ENCODE measurements at places on chromosomes 2 and 18.

DNA sequence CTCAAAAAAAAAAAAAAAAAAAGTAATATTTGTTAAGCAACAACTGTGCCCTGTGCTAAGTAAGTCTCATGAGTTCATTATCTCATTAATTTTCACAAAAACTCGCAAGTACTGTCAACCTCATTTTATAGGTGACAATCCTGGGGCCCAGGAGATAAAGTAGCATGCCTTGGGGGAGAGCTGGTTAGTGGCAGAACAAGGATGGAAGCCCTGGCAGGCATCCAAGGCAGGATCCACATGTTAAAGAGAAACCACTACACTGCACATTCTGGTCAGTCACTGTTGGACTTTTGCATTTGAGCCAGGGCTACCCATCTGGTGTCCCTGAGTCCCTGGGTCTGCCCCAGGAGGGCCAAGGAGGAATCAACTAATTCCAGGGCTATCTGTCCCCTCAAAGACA, 54.6 kb downstream of the ZFP36L2 start:
- DNase-seq = no peak

DNA sequence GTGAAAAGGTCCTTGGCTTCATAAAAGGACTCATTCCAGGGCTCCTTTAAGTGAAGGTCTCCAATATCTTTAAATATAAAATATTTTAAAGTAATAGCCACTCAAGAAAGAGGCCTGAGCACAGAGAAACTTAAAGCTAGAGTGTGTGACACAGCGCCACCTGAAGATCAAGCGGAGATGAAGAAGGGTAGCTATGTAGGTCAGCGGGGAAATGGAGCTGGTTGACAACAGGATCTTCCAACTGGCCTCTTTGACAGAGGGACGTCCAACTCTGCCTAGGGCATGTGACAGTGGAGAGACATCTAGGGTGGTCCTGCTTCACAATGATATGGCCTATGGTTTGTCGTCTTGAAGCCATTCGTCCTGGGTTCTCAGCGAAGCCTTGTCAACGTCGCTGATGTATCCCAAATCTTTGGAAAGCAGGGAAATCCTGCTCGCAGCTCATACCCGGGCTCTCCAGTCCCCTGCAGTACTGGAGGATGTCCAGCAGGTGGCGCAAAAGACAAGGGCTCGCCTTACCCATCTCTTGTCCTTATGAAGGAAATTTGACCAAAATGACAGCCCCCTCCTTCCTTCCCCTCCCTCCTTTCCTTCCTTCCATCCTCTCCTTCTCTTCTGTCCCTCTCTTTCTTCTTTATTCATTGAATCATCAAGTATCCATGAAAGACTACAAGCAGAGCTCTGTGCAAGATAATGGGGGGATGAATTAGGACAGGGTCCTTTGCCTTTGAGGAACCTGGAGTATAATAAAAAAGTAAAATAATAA, 59.6 kb downstream of the LONRF2 start:
- peak; percentile 83 for DNase-seq

DNA sequence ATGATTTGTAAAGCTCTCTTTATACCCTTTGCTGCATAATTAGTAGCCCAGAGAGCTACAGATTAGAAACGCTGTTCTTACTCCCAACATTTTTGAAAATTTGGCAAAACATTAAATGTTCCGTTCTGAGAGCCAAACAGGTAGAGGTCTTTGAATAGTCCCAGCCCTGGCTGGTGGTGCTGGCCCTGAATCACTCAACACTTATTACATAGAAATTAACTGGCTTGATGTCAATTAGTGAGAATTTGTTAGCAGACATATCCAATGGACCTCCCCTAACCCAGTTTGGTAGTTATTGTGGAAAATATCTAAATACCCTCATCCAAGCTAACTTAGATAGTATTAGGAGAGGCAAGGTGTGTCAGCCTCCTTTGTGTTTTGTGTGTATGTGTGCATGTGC, 440.7 kb downstream of the MTX2 start:
- DNase-seq = no peak

DNA sequence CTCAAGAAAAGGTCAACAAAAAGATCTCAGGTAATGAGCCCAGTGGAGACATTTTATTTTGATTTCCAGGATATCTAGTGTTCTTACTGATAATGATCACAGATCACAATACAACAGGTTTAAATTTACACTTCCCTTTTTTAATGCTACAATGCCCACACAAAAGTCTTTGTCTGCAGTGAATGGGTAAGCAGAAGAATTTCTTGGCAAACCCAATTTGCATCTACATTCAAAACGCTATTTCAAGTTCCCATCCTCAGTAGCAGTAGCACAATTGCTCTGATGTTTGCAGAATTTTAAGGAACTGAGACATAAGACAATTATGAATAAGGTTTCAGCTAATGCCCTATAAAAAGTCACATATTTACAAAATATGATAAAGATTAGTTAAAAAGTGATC, 929.4 kb upstream of the PIK3C3 start:
- DNase-seq = no peak

DNA sequence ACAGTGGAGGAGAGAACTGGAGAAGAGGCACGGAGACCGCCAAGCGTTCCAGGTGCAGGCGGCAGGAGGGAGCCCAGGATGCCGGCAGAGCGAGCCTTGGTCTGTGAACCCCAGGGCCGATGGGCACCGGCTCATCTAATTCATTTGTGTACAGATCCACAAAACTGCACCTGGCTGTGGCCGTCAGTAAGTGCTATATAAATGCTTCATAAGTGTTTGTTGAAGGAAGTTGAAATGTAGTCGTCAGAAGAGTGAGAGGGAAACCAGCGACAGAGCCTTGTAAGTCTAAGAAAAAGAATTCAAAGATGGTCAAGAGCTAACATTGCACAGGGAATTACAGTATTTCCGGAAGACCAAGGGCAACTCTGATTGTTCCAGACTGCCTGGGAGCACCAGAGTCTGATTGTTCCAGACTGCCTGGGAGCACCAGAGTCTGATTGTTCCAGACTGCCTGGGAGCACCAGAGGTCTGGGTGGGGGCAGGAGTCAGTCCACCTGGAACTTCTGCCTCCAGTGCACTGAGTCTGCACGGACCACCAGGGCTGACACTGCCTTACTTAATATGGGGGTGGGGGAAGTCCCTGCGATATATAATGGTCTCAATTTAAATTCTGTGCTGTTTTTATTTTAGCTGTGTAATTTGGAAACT, 112.3 kb downstream of the BCL2 start:
- no peak for DNase-seq

DNA sequence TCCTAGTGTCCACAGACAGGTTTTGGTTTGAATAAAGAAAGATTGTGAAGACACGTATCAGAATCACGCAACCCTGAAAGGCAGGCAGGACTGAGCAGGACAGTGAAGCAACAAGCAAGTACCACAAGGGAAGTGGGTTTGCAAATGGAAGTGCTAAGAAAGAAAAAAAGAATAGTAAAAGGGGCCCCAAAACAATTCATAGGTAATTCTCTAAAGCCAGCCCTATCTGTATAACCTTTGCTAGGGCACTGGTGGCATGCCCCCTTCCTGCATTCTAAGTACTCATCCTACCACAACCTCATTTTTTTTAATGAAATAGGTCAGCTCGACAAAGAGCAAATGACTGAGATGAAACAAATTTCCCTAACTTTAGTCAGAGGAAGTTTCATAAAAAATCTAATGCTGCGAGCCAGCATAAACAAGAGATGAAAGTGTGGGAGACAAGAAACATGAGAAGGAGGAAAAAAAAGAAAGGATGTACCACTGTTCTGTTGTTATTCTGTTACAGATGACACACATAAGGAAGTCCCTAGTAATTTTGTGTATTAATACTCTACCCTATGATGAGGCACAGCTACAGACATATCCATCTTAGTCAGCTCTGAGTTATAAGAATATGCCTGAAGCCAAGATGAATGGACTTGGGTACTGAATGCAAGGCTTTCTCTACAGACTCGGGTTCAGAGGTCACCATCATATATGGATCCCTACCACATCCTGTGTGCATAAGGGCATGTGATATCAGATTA, 32.2 kb downstream of the IKZF2 start:
- no peak for DNase-seq

GRCh38 chr18:10011061-10011460, 97.2 kb downstream of the VAPA start:
- no peak for DNase-seq

DNA sequence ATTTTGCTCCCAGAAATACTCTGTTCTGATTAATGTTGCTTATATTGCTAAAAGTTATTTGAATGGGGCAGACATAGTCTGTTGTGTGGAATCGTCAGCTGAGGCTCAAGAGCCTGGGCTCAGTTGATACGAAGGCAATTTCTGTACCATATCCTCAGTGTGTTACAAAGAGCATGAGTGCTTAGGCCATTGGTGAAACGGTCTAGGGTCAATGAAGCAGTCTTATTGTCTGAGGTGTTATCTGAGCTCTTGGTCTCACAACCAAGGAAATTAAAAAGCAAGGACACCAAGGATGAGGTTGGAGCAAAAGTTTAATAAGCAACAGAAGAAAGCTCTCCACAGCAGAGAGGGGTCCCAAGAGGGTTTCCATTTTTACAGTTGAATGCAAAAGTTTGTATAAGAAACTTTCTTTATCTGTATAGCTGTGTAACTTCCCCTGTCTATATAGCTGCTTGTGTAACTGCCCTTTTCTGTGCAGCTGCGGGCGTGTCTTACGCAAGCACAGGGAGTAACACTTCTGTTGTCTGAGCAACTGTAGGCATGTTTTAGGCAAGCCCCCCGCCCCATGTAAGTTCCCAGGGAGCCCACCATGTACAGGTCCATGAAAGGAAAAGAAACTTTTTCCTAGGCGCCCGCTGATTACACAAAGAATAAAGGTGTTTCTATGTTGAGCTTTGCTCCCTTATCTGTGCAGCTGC, 40.6 kb upstream of the DSC1 start:
- no peak for DNase-seq

GRCh38 chr2:234258562-234259141, 208.2 kb downstream of the SPP2 start:
- DNase-seq = no peak

DNA sequence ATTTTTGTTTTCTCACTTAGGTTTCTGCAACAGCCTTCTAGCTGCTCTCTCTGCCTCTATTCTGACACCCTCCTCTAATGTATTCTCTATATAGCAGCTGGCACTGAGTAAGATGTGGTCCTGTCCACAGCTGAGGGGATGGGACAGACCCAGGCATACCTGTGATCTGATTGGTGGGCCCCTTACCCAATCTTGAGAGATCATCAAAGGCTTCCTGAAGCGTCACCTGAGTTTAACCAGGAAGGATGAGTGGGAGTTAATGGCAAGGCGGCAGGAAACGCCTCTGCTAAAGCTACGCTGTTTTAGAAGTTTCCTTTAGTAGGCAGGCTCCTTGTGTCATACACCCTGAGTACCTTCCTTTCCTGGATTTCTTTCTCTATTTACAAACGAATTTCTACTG, 5.7 kb upstream of the TET3 start:
- no peak for DNase-seq

GRCh38 chr2:99198103-99198841, 17.3 kb downstream of the MRPL30 start:
- no peak for DNase-seq

- DNase-seq = no peak
These were observed 26.2 kb downstream of the PCBP1 start for GRCh38 chr2:70113359-70114070.

DNA sequence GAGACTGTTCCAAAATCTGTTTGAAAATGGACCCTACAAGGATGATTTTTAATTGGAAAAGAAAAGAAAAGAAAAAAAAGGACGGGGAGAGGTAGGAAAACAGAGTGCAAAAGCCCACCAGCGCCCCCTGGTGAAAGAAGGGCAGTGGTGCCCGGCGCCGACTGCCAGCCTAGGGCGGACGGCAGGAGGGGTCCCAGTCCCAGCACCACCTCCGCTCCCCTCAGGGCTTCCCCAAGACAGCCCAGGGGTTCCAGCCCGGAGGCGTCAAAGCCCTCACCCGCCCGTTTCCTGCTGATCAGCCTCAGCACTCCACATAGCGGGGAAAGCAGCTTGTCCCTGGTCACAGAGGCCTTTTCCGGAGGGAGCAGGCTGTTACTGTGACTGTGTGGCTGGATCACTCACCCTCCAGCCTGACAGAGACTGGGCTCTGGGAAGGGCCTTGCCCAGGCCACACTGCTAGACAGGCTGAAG, 213.9 kb downstream of the TFCP2L1 start:
- peak; percentile 80 for DNase-seq

DNA sequence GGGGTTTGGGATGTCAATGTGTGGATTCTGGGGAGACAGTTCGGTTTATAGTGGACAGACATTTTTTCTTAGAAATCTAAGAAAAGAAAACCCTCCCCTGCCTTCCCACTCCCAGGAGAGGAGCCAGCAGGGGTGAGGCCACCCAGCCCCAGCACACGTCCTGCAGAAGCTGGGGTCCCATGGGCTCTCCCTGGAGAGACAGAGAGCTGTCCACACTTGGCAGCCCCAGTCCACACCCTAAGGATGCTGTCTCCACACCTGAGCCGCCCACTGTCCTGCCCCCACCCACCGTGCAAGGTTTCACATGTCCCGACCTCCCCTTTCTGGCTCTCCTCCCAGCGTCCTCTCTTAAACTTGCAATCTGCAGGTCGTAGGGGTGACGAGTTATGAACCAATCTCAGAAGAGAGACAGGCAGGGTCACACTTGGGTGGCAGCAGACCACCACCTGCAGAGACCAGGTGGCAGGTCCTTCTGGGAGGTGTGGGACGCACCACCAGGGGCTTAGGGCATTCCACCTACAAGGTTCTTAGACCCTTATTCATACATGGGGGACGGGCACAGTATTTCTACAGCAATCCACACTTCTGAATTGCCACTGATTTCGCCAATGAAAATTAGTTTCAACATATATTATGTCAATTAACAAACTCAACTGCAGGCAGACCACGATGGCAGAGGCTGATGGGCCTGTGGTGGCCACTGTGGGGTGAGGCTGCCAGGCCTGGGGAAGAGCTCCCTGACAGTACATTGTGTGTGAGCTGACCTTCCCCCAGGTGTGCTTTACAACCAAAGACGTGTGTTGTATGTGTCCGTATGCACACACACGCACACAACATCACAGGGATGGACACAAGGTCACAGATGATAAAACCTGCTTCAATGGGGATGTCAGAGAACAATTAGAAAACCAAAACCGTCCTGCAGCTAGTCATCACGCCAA, 158.5 kb downstream of the TPO start:
- no peak for DNase-seq

GRCh38 chr2:136077107-136077506, 40.8 kb downstream of the CXCR4 start:
- DNase-seq = no peak

DNA sequence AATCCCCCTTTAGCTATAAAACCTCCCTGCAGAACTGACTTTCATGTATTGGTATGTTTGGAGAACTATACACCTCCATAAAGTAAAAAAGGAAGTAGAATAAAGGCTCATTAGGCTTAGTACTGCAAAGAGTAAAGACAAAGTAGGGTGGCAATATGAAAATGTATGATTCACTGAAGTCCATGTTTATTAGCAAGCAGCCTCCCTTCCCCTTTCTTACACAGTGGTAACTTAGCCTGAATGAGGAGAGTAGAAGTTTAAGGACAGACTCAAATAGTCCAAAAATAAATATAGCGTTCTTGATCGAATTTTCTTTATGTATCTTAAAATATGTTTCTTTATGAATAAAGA, 1.5 kb downstream of the ZNF804A start:
- no peak for DNase-seq

- DNase-seq = no peak
These were observed 126.0 kb downstream of the EPHA4 start for GRCh38 chr2:221446140-221446539.
